IPS DF 6.9 (cell line): ENCODE measurements at places on chromosomes 6 and 20.

- DNase-seq, result no peak
These were observed 39.4 kb upstream of the TGM6 start for GRCh38 chr20:2341336-2341735.

DNA sequence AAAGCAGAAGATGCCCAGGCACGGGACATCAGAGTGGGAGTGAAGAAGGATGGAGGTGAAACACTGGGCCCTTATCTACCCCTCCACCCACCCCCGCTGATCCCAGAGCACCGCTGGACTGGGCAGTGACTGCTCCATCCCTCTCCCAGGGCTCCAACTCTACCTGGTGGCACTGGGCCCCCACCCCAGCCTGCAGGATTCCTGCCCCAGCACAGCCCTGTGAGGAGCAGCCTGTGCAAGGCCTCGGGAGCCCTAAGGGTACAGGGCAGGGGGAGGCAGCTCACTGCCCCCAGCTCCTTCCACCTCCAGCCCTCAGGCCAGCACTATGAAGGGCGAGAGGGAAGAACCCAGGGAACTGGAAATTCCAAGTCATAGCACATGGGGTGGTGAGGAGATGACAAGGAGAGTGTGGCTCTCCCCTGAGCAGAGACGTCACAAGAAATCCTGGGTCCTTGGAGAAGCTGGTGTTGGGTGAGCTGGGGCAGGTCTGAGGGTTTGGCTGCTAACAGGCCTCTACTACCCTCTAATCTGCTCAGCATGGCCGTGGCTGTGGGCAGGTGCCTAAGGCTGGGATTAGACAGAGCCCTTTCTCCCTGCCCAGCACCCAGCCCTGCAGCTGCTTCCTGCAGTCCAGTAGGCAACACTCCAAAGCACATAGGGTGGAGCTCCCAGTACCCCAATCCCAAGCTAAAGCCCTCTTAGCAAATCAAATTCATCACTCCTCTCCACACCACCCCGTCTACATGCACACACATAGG, 3.5 kb downstream of the CST3 start:
- DNase-seq, result no peak

- DNase-seq, result no peak
These were observed 91.9 kb upstream of the CLDN20 start for GRCh38 chr6:155171747-155172449.

DNA sequence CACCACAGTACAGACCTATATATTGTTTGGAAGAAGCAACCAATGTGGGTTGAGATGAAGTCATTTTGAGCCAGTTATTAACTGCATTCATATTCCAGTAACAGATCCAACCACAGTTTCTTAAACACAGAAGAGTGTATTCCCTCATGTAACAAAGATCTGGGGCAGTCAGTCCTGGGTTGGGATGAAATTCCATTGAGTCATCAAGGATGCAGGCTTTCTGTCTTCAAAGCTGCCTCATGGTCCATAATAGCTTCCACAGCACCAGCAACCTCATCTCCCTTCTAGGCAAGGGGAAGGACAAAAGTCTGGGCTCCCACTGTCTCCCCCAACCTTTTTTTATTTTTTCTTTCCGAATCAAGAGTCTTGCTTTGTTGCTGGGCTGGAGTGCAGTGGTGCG, 2.9 kb upstream of the SOD2 start:
- no peak for DNase-seq

DNA sequence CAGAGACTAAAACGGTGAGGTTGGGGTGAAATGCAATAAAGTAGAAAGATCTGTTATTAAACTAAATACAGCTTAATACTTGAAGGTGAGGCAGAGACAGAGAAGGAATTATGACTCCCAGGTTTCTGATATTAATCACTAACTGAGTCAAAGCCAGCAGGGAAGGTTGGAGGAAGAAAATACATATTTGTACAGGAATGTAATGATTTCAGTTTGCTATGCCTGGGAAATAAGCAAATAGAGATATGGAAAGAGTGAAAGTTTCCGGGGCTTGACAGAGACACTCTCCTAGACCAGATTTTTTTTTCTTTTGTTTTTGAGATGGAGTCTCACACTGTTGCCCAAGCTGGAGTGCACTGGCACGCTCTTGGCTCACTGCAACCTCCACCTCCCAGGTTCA, 76.8 kb downstream of the PTPRK start:
- DNase-seq, result no peak
